ENCODE measurements at places on chromosomes 5 and 9. TPM values are rescaled to one million over a fixed set of nuclear protein-coding genes. Genes with fewer than 3 reads are reported as not detected.

DNA sequence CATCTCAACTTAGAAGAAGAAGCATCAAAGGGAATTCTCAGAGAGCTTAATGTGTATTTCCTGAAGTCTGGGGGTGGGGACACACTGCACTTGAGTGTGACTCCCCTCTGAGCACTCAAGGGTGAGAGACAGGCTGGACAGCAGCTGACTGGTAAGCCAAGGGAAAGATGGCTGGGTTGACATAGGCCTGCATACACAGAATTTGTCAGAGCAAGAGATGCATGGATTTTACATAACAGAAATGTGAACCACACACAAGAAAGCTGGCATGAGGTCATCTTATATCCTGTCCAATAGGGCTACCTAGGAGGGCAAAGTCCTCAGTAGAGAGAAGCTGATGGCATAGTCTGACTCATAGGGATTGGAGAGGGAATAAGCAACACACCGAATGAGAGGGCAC is 114.3 kb upstream of the EPB41L4A start:
- no peak for DNase-seq

DNA sequence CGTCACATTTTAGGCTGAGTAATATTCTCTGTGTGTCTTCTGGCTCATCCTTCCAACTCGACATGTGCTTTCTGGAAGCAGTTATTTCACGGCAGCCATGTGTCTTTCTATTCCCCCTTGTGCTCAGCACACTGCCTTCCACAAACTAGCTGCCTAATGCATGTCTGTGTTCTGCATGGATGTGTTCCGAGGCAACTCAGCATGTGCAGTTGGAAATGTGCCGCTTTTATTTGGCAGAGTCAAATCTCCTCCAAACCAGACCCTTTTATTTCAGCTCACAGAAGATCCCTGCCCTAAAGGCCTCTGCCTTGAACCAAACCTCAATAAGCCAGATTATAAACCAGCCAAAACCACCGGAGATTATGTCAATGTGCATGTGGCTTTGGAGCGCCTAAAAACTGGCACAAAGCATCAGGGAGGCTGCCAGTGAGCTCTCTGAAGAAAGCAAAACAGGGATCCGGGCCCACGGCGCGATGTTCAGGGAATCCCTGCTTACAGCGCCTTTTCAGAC is 360.2 kb downstream of the DEPDC1B start:
- no peak for DNase-seq

DNA sequence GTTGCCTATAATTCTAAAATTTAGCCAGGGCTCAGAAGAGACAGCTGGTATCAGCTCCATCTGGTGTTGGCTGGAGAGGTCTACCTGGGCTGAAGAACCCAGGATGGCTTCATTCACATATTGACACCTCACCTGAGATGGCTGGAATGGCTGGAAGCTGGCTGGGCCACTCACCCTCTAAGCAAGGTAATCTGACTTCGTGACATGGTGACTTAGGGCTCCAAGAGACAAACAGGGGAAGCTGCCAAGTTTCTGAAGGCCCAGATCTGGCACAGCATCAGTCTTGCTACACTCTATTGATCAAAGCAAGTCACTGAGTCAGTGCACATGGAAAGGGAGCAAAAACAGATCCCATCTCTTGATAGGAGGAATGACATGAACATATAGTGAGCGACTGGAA is 102.3 kb downstream of the EPB41L4A start:
- no peak for DNase-seq

DNA sequence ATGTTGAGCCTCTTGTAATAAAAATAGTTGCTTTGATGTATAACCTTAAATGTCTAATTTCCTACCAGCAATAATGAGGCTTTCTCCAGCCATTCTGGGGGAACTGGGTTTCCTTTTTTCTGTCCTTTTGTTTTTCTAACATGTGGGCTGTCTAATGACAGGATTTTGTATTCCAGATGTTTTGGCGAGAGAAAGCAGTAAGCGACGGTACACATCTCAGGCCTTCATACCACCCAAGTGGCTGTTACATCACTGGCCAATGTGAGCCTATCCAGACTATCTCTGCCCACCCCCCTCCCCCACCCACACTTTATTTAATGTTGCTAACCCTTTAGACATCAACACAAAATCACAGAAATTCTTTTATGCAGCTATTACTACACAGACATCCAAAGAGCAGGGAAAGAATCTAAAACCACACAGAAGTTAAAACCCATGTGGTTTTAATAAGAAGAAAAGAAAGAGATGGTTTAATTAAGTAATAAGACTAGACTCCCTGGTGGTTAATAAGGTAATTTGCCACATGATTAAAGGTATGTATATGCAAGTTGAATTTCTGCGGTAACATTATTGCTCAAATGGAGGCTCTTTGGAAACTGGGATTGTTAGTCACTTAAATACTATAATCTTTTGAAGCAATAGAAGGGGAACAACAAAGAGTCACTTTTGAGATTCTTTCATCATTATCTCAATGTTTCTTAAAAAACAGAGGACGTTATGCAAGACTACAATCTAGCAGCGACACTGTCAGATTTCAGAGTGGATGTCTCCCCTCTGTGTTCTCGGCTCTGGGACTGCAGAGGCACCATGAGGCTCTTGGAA is 365.1 kb downstream of the ENC1 start:
- peak; percentile 73 for DNase-seq

DNA sequence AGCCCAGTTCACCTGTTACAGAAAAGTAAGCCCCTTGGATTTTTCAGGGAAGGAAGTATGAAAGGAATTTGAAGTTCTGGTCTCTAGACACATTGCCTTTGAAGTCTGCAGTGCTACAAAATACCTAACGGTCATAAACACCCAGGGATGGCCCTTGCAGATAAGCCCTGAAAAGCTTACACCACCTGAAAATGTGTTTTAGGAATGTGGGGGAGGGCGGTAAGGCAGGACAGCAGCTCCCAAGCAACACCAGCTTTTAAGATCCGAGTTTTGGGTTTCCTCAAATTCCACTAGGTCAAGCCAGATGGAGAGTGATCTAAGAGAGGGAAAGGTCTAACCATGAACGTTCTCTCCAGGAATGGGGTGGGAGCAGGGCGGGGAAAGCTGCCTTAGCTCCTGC is 114.1 kb upstream of the PANK3 start:
- DNase-seq: no peak

PCDHA5 gene
- total RNA-seq: under 0.01 TPM

LIX1 gene
- under 0.01 TPM for total RNA-seq

All from fibroblast of villous mesenchyme (primary cell).